NT2/D1 (cell line): ENCODE measurements at places on chromosomes 16 and 17.

GRCh38 chr17:80633207-80633606 is 88.6 kb downstream of the RPTOR start:
- no peak for DNase-seq

DNA sequence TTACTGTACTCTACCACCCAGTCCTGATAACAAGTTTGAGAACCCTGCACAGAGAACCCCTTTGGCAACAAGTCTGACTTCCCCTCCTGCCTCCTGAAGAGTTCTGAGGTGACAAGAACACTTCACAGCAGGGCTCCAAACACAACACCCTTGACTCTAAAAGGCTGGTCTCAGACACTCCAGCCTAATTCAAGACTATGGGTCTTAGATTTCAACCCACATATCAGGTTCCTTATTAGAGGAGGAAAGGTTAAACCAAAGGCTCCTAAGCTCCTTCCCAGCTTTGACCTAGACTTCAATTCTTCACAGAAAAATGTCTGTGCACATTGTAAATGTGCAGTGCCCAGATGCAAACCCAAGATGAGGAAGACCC is 23.0 kb downstream of the RANBP10 start:
- no peak for DNase-seq

- DNase-seq, result no peak
These were observed 3.0 kb downstream of the SOX15 start for GRCh38 chr17:7586673-7587419.

DNA sequence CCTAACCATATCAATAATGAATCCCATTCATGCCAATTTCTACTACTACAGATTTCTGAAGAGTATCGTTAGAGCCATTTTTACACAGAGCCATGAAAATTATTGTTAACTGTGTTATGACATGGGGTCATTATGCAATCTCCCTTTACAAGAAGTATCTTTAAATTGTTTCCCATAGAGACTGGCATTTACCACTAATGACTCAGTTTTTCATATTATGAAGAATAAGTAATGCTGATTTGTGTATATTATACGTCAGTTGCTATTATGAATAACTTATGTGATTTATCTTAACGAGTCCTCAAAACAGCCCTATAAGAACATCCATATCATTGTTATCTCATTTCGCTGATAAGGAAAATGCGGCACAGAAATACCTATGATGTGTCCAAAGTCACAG is 173.8 kb downstream of the KCNJ2 start:
- no peak for DNase-seq
